ENCODE measurements at places on chromosomes 16 and 17. TPM values are rescaled to one million over a fixed set of nuclear protein-coding genes. Genes with fewer than 3 reads are reported as not detected.

The CIBAR2 gene
- not detected for total RNA-seq

The SOX9 gene
- total RNA-seq, result not detected

The RTN4RL1 gene
- total RNA-seq, result not detected

The KRTAP4-5 gene
- not detected for total RNA-seq

The AKAP1 gene
- total RNA-seq, result 27.7 TPM

The KRTAP4-3 gene
- total RNA-seq, result not detected

The CDH13 gene
- 78.2 TPM for total RNA-seq

The CCDC102A gene
- 20.0 TPM for total RNA-seq

The GSPT1 gene
- 87.2 TPM for total RNA-seq

The TNFRSF17 gene
- total RNA-seq, result not detected

The COG4 gene
- total RNA-seq, result 89.4 TPM

The CD300A gene
- total RNA-seq, result not detected

The PDE6G gene
- total RNA-seq, result 3.5 TPM

The CD300LB gene
- total RNA-seq, result not detected

The HSF5 gene
- 0.06 TPM for total RNA-seq

The HASPIN gene
- total RNA-seq, result 7.4 TPM

Data from bladder microvascular endothelial cell (primary cell).